IMR-90 (cell line): ENCODE measurements at places on chromosomes 7 and 10. TPM values are rescaled to one million over a fixed set of nuclear protein-coding genes. Genes with fewer than 3 reads are reported as not detected.
A peak's percentile ranks its signal among the peaks of the same experiment; 100 is the strongest.

GRCh38 chr10:98422182-98422581 lies 7.2 kb upstream of the PYROXD2 start:
- no peak for DNase-seq
- H3K4me1 ChIP-seq, result no peaks in the 10 kb centered on the region
- no peak overlapping the region for H3K4me3 ChIP-seq
- H3K36me3 ChIP-seq, result peaks cover 37% of the 10 kb centered on the region

DNA sequence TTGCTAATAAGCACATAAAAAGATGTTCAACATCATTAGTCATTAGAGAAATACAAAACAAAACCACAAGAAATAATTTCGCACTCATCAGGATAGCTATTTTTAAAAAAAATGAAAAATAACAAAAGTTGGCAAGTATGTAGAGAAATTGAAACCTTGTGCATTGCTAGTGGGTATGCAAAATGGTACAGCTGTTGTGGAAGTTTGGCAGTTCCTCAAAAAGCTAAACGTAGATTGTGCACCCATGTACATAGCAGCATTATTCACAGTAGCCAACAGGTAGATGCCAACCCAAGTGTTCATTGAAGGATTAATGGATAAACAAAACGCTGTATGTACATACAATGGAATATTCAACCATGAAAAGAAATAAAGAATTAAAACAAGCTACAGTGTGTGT lies 35.3 kb upstream of the STARD3NL start:
- no peak overlapping the region for H3K27ac ChIP-seq
- no peak overlapping the region for H3K4me3 ChIP-seq
- DNase-seq, result no peak

- H3K4me3 ChIP-seq, result no peak overlapping the region
- no peaks in the 10 kb centered on the region for H3K27me3 ChIP-seq
- H3K36me3 ChIP-seq, result no peaks in the 10 kb centered on the region
- DNase-seq, result peak; percentile 88
These were observed 12.0 kb downstream of the INPP5F start for GRCh38 chr10:119737823-119738222.

- H3K36me3 ChIP-seq, result peaks cover 8% of the 10 kb centered on the region
- H3K4me1 ChIP-seq, result no peaks in the 10 kb centered on the region; the same call in 1 of the 2 replicates
- H3K27ac ChIP-seq, result peak within 1 kb of the TSS; percentile 78
- H3K4me3 ChIP-seq, result peak within 1 kb of the TSS; percentile 83
- peak; percentile 85 for DNase-seq
These were observed at the start of gene TFAM for GRCh38 chr10:58384999-58385783. TSS of gene TFAM (plus strand) at chr10:58385410. CDS start at chr10:58385548, 138 bp downstream.

DNA sequence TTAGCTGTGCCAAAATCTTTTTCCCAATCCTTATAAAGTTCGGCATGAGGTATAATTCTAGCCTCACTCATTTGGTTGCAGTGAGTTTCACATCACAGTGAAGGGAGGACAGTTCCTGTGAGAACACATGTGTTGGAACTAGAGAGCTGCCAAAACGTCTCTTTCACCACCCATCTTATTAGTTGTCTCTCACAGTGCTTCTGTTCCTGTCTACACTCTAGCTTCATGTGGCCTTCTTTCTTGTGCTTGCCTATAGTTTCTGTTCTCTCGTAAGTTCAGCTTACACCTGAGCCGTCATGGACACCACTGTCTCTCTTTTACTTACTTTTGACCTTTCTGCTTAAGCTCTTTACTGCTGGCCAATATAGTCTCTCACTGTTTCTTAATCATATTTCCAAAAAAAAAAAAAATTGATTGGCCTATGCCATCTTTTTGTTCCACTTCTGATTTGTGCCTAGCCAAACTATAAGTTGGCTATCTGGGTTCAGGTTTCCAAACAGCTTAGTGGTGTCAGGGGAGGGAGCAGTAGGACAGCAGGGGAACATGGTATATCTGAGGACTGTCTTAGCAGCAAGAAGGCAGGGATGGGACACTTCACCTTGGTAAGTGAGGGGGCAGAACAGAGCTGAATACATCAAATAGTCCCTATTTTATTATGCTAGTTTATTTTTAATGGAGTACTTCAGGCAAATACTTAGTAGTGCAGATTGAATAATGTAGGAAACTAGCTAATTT lies 38.0 kb downstream of the ZNRF2 start:
- H3K27ac ChIP-seq, result no peak overlapping the region
- no peak overlapping the region for H3K4me3 ChIP-seq
- DNase-seq, result no peak
- H3K27me3 ChIP-seq, result no peaks in the 10 kb centered on the region
- H3K36me3 ChIP-seq, result no peaks in the 10 kb centered on the region
- H3K4me1 ChIP-seq, result no peaks in the 10 kb centered on the region

DNA sequence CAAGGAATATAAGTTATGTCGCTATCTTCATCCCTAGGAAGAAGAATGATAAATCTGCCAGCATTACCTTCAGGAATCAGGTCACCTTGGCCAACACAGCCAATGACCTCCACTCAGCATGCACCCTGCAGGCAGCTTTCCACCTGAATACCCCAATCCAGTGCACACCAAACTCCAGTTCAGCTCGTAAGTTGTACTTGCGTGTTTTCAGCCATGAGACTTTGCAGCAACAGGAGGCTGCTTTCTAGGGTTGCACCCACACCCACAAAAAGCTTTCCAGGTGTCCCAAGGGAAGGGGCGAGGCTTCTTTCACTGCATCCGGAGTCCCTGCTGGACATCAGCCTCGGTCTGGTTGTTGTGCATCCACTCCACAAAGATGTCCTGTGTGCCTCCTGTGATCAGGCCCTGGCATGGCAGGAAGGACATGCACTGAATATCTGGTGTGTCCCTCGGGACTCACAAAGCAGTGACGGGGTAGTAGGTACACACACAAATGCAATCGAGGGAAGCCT lies 282.9 kb downstream of the GRID1 start:
- no peaks in the 10 kb centered on the region for H3K36me3 ChIP-seq
- H3K27ac ChIP-seq, result no peak overlapping the region
- H3K4me1 ChIP-seq, result no peaks in the 10 kb centered on the region
- H3K4me3 ChIP-seq, result no peak overlapping the region
- no peak for DNase-seq

DNA sequence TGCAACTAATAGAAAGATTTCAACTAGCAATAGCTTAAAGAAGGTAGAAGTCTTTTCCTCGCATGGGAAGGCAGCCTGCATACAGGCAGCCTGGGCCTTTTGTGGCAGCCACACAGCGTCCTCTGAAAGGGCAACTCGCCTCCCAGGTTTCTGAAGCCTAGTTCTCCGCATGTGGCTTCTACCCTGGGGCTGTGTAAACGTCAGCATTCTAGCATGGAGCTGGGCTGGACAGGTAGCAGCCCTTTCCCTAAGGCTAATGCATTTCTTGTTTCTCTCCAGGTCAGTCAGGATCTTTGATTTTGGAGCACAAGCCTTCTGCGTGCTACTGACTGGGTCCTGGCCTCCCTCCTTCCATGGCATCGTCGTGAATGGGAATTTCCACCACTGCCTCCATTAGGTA lies 23.8 kb upstream of the SEC61G start:
- no peaks in the 10 kb centered on the region for H3K36me3 ChIP-seq
- no peak overlapping the region for H3K27ac ChIP-seq
- H3K4me1 ChIP-seq, result no peaks in the 10 kb centered on the region
- DNase-seq, result no peak
- no peak overlapping the region for H3K4me3 ChIP-seq

DNA sequence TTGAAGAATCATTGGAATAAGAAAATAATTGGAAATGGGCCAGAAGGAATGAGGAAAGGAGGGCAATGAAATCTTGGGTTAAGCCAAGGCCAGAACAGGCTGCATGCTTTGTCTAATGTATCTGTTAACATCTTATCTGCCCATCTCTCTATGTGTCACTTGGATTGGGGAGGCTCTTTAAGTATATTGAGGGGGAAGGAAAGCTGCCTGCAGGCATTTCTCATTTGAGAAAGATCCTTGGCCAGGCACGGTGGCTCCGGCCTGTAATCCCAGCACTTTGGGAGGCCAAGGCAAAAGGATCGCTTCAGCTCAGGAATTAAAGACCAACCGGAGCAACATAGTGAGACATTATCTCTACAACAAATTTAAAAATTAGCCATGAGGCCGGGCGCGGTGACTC lies 14.3 kb downstream of the PCBD1 start:
- H3K4me3 ChIP-seq, result no peak overlapping the region
- no peak for DNase-seq
- no peaks in the 10 kb centered on the region for H3K27me3 ChIP-seq
- H3K27ac ChIP-seq, result no peak overlapping the region

- H3K27ac ChIP-seq, result no peak overlapping the region
- H3K27me3 ChIP-seq, result peaks cover 3% of the 10 kb centered on the region; the same call in 1 of the 2 replicates
- no peaks in the 10 kb centered on the region for H3K36me3 ChIP-seq
- peak; percentile 47 for DNase-seq
- H3K4me3 ChIP-seq, result no peak overlapping the region
- H3K4me1 ChIP-seq, result peaks cover 15% of the 10 kb centered on the region
These were observed 3.9 kb upstream of the PWWP2B start for GRCh38 chr10:132392811-132393694.

DNA sequence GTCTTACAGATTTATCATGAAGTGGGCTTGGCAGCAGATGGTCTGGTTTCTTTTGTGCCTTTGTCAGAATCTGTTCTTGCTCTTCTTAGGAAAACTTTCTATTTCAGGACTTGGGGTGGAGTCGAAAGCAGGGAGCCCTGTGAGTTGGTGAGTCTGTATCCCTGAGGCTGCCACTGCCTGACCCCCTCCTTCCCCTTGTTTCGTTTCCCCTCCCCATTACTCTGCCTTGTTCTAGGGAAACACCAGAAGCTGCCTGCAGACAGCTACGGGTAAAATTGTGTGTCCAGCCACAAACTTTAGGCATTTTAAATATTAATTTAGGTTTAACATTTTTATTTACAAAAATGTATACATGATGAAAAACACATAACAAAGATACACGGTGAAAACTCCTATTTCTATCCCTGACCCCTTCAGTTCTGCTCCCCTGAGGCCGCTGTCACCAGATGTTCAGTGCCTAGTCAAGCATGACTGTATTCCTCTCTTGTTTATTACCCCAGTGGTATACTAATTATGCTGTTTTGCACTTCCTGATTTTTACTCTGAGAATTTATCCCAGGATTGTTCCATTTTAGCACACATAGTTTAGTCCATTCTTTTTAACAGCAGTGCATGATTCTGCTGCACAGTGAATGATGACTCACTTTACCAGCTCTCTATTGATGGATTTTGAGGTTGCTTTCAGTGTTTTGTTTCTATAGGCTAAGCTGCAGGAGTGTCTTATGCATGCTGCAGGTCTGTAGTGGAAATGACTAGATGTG lies 9.1 kb downstream of the TSPAN14 start:
- no peaks in the 10 kb centered on the region for H3K36me3 ChIP-seq
- peak overlapping the region; percentile 69; the same call in 1 of the 2 replicates for H3K27ac ChIP-seq
- H3K4me3 ChIP-seq, result no peak overlapping the region
- H3K27me3 ChIP-seq, result no peaks in the 10 kb centered on the region
- H3K4me1 ChIP-seq, result peaks cover 50% of the 10 kb centered on the region

DNA sequence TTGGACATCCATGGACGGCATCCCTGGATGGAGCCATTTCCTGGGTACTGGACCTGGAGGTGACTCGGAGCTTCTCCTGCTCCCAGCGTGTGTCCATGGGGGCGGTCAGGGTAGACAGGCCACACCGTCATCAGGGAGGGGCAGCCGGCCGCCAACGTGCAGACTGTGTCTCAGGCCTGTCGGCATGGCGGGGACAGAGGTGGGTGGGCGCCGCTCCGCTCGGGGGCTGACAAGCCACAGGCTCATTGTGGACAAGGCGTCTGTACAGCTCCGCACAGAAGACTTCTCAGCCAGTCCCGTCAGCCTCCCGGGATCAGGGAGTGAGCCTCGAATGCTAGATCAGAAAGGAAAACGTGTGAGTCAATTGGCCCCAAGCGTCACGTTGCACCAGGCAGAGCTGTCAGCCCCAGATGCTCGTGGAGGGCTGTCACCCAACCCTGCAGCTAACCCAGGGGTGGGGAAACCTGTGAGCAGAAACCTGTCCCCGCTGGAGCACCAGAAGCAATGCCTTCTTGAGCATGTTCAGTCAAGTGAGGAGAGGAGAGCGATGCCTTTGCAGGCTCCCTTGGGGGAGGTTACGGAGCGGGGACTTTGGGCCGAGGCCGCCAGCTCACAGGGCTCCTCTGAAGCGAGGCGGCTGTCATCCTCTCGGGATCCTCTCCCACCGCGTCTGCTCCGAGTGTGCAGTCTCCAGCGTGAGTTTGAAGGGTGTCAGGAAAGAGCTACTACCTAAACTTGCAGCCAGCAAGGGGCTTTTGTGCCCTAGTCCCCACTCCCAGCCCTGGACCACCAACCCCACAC lies 16.0 kb upstream of the DPYSL4 start:
- H3K4me3 ChIP-seq, result no peak overlapping the region
- H3K4me1 ChIP-seq, result no peaks in the 10 kb centered on the region
- H3K27me3 ChIP-seq, result peaks cover 17% of the 10 kb centered on the region
- no peaks in the 10 kb centered on the region for H3K36me3 ChIP-seq
- H3K27ac ChIP-seq, result no peak overlapping the region
- no peak for DNase-seq

GRCh38 chr10:109277456-109277855 lies 645.9 kb downstream of the XPNPEP1 start:
- no peaks in the 10 kb centered on the region for H3K27me3 ChIP-seq
- peak; percentile 14 for DNase-seq
- H3K4me3 ChIP-seq, result no peak overlapping the region
- H3K36me3 ChIP-seq, result no peaks in the 10 kb centered on the region
- peaks cover 5% of the 10 kb centered on the region for H3K4me1 ChIP-seq
- H3K27ac ChIP-seq, result no peak overlapping the region; the same call in 1 of the 2 replicates

DNA sequence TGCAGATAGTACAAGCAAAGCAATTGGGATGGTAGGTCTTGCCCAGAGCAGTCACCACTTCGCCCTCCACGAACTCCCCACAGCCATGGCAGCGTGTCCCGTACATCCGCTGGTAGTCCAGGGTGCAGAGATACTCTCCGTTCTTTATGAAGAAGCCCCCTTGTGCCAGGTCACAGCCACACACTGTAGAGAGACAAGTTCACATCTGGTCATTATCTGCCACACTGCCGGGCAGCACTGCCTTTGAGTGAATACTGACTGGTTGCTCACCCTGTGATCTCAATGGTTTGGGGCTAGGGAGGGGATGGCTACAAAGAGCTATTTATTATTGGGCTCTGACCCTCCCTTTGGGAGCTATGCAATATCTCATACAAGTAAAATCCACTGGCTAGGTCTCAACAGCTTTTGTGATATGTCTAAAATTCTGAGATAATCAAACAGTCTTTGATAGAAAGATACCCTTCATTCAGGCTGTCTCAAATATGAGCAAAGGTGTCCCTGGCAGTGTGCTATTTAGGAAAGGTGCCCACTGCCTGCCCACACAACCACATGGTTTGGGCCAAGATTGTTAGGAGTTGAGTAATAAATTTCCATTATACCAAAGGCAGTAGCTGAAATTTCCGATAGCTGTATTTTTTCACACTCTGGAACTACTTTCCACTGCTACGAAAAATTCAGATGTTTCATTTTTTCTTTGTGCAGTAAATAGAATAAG lies 82.5 kb downstream of the ABLIM1 start:
- H3K36me3 ChIP-seq, result no peaks in the 10 kb centered on the region
- H3K4me1 ChIP-seq, result peaks cover 2% of the 10 kb centered on the region; the same call in 1 of the 2 replicates
- H3K27ac ChIP-seq, result no peak overlapping the region

- H3K27me3 ChIP-seq, result no peaks in the 10 kb centered on the region
- H3K4me1 ChIP-seq, result peaks cover 14% of the 10 kb centered on the region
- H3K4me3 ChIP-seq, result no peak overlapping the region
- H3K27ac ChIP-seq, result peak overlapping the region; percentile 12; the same call in 1 of the 2 replicates
- no peaks in the 10 kb centered on the region; the same call in none of the 2 replicates for H3K36me3 ChIP-seq
- DNase-seq, result peak; percentile 50
These were observed 192.0 kb downstream of the BICC1 start for GRCh38 chr10:58704671-58705141.

GRCh38 chr10:118356628-118357027 lies 14.5 kb upstream of the FAM204A start:
- no peak for DNase-seq
- no peak overlapping the region for H3K27ac ChIP-seq
- no peaks in the 10 kb centered on the region for H3K36me3 ChIP-seq
- no peaks in the 10 kb centered on the region; the same call in 1 of the 2 replicates for H3K27me3 ChIP-seq
- no peak overlapping the region for H3K4me3 ChIP-seq

SPDYE2B gene
- not detected in 2 replicates for total RNA-seq

BRAT1 gene
- 5.8 and 6.8 TPM in 2 replicates for total RNA-seq

FAM53B gene
- total RNA-seq, result 5.3 and 5.7 TPM in 2 replicates

PNLIPRP3 gene
- total RNA-seq, result not detected in 2 replicates

SORCS1 gene
- total RNA-seq, result under 0.01 TPM in 1 of 2 replicates, not detected in the other
